ENCODE measurements at places on chromosomes 2 and 18. TPM values are rescaled to one million over a fixed set of nuclear protein-coding genes. Genes with fewer than 3 reads are reported as not detected.

Gene VIT
- not detected for total RNA-seq

DNA sequence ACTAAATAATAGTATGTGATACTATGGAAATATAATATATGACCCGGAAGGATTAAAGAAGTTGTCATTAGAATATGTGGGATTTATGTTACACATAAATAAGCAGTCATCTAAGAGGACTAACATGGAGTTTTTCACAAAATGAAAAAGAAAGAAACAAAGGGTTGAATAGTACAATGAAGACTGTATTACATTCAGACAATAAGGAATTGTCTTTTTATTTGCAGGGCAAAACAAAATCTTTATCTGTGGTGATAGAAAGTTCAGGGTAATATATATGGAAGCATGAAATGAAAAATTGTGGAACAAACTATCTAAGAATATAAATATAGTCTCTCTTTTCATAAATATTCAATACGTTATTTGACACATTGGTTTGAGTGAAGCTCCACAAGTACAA, 5.8 kb downstream of the ERMN start:
- H3K27ac ChIP-seq: no peak overlapping the region
- DNase-seq: no peak
- peaks cover 2% of the 10 kb centered on the region for H3K27me3 ChIP-seq
- H3K4me3 ChIP-seq: no peak overlapping the region
- peaks cover 25% of the 10 kb centered on the region for H3K36me3 ChIP-seq
- H3K4me1 ChIP-seq: peaks cover 7% of the 10 kb centered on the region

DNA sequence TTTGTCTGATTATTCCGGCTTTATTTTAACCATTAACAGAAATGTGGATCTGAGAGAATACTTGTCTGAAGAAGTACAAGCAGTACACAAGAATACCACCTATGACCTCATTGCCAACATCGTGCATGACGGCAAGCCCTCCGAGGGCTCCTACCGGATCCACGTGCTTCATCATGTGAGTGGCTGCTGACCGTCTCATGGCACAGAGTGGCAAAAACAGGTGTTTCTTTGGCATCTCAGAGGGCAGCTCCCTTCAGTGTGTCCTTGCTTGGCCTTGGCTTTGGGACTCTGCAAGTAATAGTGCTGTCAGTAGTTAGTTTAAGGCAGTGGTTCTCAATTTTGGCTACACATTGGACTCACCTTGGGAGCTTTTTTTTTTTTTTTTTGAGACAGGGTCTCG, 23.1 kb downstream of the SFTPB start:
- peaks cover 46% of the 10 kb centered on the region for H3K36me3 ChIP-seq
- H3K27ac ChIP-seq: no peak overlapping the region
- H3K27me3 ChIP-seq: no peaks in the 10 kb centered on the region
- no peak for DNase-seq

Gene PTCD3
- 157 TPM for total RNA-seq

Data from activated naive CD8-positive, alpha-beta T cell treated with anti-CD3 and anti-CD28 coated beads, Interleukin-2, amount 10 ng/mL, durations not matched to agents 7 days and 5 days (primary cell).